ENCODE measurements at places on chromosomes 6 and 20.

DNA sequence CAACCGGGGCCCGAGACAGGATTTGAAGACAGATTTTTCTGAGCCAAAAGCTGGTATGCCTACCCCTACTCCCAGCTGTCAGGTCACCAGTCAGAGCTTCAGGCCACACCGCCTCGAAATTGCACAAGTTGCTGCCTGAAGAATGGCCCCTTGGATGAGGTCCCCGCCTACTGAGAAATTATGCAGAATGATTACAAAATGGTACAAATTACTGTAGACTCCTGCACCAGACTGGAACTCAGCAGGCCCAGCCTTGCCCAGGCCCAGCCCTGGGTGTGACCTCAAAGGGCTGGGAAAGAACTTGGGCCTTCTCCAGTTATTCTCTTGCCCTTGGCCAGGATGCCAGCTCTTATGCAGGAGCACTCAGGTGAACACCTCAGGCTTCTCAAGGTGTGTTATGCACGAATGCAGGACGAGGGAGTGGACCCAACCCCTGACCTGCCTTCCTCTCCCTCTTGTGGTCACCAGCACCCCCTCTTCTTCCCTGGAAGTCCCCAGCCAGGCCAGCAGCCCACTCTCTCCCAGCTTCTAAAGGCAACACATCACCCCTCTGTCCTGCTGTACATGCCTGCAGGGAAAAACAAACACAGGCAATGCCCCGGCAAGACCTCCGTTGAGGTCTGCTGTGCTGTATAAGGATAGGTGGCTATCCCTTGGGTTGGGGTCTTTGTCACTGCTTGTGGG lies 88.7 kb upstream of the NAA20 start:
- no peak for DNase-seq

DNA sequence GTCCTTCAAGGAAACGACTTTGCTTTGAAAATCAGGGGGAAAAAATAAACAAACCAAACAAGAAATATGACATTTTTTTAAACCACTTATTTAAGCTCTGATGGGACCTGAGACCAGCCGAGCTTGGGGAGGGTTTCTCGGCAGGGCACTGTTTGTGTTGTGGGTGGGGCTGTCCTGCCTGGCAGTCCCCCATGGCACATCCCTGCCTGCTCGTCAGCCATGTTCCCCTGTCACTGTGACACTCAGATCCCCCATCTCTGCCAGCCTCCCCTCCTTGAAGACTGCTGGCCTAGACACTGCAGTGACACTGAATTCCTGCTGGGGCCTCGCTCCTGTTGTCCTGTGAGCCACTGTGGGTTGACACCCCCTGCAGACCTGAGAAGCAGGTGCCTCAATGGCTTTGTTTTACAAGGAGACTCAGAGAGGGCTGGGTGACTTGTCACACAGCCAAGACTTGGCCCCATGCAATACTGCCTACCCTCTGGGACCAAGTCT lies 95.1 kb upstream of the PTPN1 start:
- DNase-seq: no peak

DNA sequence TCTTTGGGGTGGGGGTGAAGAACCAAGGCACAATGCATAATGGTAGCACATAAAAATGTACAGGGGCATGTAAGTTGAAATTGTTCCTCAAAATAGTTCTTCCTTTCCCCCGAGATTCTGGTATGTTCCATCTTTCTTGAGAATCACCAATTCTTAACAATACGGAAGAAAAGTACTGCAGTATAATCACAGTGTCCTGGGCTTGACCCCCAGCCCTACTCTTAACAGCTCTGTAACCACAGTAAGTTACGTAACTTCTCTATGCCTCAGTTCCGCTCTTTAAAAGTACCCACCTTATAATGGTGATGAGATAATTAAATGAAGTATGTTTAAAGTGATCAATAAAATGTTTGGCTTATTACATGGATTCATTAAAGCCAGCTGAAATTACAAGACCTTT lies 104.5 kb downstream of the SMLR1 start:
- DNase-seq: no peak

DNA sequence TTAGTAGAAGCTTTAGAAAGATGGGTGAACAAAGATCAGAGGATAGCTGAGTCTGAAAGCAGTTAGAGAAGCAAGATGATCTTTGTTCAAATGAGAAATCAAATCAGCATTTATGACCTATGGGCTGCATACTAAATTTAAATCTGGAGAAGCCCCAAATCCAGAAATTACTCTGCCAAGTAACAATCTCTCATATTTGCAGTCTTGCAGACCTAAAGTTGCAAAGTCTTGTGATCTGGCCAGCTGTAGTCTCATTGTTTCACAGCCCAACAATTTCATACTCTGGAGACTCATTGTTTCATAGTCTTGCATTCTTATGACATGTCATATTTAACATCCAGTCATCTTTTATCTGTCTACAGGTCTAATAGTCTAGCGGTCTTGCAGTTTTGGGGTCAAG lies 364.9 kb upstream of the RSPO3 start:
- DNase-seq: no peak

DNA sequence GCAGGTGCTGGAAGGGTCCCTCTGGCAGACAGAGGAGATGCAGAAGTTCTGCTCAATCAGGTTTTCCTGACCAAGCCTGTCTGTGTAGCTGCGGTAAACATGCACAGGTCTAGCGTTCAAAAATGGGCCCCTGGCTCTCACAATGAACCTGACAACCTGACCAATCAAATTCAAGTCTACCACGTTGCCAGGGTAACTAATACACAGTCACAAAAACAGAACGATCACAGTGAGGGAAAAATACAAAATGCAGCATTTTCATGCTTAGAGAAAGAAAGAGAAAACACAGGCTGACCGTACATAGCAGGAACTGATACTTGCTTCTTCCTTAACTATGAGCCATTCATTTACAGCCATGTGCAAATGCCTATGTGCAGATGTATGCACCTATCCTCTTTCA lies 353.1 kb upstream of the TSHZ2 start:
- no peak for DNase-seq

DNA sequence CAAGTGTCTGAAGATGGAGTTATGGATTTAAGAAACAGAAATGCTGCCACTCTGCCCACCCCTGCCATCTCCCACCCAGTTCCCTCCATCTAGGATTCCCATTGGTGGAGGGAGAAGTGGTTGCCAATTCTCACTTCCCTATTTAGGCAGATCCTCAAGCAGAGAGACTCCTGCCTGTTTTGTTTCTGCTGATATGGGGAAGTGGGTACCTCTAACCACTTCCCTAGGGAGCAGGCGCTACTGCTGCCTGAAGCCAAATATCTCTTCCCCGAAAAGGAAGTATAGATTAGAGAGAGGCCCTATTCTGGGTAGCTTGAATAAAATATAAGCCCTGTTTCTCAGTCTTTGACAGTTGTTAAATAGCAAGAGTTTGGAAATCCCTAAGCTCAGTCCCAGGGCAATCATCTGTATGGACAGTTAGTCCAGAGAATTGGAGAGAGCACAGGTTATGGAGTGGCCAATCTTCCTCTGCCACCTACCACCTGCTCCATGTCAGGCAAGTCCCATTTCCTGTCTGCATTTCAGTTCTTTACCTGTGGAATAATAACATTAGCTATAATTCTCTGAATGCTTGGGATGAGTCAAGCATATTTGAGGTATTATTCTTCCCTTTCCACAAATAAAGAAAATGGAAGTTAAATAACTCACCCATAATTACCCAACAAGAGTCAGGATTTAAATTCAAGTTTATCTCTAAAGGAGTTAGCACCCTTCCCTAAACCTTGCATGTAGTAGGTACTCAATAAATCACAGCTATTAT lies 2.6 kb upstream of the ADGB start:
- DNase-seq: no peak

- DNase-seq: no peak
Observed at GRCh38 chr6:28543651-28544610, 18.2 kb downstream of the GPX5 start.

- DNase-seq: no peak
Observed at GRCh38 chr6:161949531-161949930, 675.7 kb upstream of the AGPAT4 start.

GRCh38 chr6:89050697-89051096 lies 29.9 kb upstream of the PNRC1 start:
- no peak for DNase-seq

DNA sequence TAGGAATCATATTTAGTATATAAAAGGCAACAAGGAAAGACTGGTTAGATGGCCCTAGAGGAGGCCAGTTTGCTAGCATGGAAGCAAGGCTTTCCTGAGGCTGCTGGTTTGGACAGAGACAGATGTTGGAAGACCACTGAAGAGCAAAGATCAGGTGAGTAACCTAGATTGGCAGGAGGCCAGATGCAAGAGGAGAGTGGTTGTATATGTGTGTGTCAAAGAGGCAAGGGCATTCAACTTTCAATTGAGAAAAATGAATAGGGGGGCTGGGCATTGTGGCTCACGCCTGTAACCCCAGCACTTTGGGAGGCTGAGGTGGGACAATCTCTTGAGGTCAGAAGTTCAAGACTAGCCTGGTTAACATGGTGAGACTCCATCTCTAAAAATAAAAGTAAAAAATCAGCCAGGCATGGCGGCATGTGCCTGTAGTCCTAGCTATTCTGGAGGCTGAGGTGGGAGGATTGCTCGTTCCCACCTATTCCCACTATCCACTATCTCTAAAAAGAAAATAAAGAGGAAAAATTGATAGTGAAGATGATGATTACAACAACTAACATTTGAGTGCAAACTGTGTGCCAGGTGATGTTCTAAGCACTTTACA lies 79.8 kb downstream of the PRDM1 start:
- no peak for DNase-seq

GRCh38 chr6:110629153-110629552 lies 152.7 kb upstream of the SLC22A16 start:
- DNase-seq: no peak
